SJCRH30 (cell line): ENCODE measurements at places on chromosomes 2 and 18. TPM values are rescaled to one million over a fixed set of nuclear protein-coding genes. Genes with fewer than 3 reads are reported as not detected.

DNA sequence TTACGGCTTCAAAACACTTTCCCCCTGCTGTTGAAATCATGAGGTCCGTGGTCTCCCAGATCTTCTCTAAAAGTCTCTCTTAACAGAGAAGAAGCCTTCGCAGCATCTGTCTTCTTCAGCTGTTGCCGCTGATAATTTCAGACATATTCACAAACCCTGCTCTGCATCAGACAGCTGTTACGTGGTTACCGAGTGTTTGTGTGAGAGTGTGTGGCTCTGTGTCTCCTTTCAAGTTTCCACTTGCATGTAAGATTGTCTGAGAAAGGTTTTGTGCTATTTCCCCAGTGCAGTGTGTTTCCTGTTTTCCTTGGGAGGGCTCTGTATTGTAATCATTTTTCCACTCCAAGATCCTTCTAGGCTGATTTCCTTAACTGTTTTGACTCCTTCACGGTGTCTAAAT, 32.8 kb downstream of the MAIP1 start:
- peak; percentile 90 for DNase-seq

DNA sequence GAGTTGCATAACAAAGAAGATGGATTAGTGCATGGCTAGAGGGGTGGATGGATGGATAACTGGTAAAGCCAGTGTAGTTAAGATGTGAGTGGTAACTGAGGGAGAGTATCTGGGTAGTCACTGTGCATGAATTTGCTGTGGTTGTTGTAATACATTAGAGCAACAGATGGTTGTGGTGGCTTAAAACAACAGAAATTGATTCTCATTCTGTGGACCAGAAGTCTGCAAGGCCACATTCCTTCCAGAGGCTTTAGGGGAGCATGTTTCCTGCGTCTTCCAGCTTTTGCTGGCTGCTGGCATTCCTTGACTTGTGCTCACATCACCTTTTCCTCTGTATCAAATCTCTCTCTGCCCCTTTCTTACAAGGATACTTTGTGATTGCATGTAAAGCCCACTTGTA, 155.4 kb downstream of the ASB1 start:
- DNase-seq: peak; percentile 9

Gene PID1
- 6.3 and 6.6 TPM in 2 replicates for total RNA-seq

DNA sequence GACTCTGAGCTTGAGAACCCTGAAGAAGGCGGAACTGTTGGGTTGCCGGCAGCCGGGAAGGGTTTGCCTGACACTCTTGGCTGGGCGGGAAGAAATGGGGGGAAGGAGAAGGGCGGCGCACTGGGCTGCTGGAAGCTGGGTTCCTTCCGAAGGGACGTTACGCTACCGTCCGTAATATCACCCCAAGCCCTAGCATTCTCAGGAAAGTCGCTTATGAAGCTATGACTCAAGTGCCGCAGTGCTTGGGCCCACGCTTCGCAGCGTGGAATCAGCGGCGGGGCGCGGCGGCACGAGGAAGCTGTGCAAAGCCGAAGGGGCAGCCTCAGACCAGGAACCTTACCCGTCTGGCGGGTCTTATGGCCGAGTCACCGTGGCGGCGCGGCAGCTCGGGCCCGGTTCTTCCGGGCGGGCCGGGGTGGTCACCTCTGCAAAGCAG, 50.2 kb upstream of the SIGLEC15 start:
- no peak for DNase-seq

GRCh38 chr18:45276878-45277277, 338.4 kb upstream of the SLC14A2 start:
- no peak for DNase-seq

GRCh38 chr2:27959496-27959895, 69.0 kb downstream of the BABAM2 start:
- DNase-seq: no peak

DNA sequence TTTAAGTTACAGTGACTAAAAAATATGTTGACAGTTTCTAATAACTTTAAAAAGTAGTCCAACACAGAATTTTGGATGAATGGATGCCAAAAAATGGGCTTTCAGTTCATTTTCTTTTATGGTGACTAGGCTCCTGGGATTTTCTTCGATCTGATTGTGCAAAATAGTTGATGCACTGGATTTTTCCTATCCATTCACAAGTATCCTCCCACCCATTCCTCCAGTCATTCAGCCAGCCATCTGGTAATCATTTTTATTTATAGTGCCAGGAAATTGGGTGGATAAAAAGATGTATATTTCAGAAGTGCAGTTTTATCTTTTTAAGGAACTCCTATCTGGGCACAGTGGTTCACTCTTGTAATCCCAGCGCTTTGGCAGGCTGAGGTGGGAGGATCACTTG, 175.1 kb downstream of the PTPRM start:
- DNase-seq: no peak

Gene PLCL1
- not detected in 2 replicates for total RNA-seq

Gene RND3
- 31.7 and 43.4 TPM in 2 replicates for total RNA-seq

DNA sequence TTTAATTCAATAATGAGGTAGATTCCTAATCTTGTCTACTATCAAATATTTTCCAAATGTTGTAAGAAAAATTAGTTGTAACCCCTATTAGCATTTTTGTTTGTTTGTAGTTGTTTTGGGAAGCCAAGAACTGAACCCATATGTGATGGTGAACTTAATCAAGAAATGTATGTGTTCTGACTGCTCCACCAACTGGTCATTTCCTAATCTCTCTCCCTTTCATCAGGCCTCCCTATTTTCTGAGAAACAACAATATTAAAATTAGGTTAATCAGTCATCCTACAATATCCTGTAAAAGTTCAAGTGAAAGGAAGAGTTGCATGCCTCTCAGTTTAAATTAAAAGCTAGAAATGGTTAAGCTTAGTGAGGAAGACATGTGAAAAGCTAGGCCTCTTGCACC, 504.0 kb downstream of the EPHA4 start:
- DNase-seq: no peak

DNA sequence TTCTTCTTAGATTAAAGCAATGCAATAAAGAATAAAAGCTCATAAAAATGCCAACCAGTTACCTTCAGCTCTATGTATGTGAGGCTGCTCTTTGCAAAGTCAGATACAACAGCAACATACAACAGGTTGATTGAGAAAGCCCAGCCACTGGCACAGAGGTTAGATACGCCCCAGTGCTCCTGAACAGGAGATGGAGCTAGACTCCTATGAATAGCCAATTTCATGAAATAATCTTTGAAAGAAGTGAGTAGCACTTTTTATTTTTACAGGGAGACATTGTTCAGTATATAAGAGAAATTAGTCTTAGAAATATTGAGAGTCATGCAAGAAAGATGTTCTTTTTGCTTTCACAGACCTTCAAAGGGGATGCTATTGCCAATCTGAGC, 362.4 kb upstream of the MEX3C start:
- DNase-seq: no peak

- peak; percentile 32 for DNase-seq
These were observed 840.6 kb upstream of the SALL3 start for GRCh38 chr18:78138983-78139496.
